Activated B cell treated with CpG ODN at 0.5 μM for 24 hours (primary cell): ENCODE measurements at places on chromosomes 4 and X. TPM values are rescaled to one million over a fixed set of nuclear protein-coding genes. Genes with fewer than 3 reads are reported as not detected.

DNA sequence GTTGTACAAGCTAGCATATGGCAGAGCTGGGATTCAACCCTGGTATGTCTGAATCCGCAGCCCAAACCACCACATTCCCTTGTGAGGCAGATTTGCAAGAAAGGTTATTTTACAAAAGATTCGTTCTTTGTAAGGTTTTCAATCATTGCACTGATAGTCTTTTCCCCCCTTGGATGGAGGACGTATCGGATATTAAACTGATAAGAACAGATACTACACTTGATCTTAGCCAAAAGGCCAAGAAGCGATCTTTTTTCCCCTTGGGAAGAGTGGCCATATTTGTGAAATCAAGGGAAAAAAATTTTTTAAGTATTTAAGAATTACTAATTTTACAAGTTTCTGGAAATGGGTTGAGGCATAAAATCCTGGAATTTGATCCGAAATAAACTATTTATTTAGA, 34.4 kb upstream of the MSMO1 start:
- H3K36me3 ChIP-seq, result peaks cover 24% of the 10 kb centered on the region
- H3K4me1 ChIP-seq, result peaks cover 44% of the 10 kb centered on the region
- H3K27ac ChIP-seq, result no peak overlapping the region
- H3K4me3 ChIP-seq, result no peak overlapping the region
- no peaks in the 10 kb centered on the region for H3K27me3 ChIP-seq

DNA sequence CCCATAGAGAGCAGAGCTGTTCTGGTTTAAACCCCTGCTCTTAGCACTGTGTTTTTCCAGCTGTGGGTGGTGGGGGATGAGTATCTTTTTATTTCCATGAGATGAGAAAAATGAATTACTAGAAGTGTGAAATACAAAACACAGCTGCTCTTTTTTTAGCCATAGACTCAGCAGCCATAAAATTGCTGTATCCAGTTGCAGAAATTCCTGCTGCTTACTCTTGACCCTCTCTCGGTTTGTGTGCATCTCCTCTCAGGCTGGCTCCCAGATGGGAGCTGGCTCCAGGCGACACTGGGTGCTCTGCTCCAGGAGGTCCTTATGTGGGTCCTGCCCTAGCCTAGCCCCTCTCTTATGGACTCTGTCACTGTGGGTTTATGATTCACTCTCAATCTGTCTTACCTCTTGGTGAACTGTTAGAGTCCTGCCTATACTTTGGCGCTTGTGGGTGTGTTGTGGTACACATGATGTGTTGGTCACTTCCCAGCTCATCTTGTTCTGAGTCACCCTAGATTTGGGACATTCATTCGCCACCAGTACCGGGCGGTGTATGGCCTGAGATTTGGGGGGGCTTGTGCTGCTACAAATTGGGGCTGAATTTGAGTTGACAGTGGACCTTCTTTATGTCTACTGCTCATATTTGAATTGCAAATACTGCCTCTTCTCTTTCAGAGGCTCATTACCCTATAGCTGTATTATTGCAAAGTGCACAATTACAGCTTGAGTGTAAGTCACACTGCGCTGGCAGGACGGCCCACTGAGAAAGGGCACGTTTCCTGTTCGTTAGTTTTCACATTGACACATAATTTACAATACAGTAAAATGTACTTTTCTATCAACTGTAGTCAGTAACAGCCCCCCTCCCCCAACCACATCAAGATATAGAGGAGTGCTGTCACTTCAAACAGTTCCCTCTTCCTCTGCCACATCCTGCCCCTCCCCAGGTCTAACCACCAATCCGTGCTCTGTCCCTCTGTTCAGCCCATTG, 46.9 kb upstream of the MSANTD1 start:
- peaks cover 22% of the 10 kb centered on the region for H3K4me1 ChIP-seq
- H3K27ac ChIP-seq, result peak overlapping the region; percentile 57
- DNase-seq, result no peak
- H3K27me3 ChIP-seq, result no peaks in the 10 kb centered on the region
- peaks cover 80% of the 10 kb centered on the region for H3K36me3 ChIP-seq

DNA sequence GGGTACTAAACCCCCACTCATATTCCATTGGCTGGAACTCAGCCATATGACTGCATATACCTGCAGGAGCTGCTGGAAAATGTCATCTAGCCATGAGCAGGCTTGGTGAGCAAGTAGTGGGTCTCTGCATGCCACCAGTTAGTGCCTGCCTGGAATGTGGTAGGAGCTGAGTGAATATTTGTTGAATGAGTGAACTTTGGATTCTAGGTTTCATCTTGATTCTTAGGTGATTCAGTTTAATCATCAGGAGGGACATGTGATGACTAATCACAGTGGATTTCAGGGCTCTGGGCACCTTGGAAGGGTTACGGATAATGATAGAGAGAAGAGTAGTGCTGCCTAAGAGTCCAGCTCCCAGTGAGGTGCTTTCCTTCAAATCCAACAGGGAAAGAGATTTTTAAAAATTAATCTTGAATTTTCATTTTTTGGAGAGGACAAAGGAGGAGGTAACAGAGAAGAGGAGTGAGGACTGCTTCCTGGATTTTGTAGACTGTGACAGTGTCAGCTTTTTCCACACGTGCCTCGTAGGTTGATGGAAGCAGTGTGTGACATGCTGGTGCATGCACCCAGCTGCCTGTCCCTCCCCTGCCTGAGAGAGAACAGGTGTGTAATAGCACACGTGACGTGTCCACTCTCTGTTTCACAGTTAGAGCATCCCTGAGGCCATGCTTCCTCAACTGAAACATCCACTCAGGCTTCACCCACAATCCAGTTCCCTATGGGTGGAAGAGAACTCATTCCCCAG, 30.4 kb downstream of the NHS start:
- DNase-seq, result no peak
- no peaks in the 10 kb centered on the region for H3K36me3 ChIP-seq
- H3K27me3 ChIP-seq, result no peaks in the 10 kb centered on the region
- H3K4me1 ChIP-seq, result no peaks in the 10 kb centered on the region
- no peak overlapping the region for H3K4me3 ChIP-seq

The HMX1 gene
- total RNA-seq, result not detected in 2 replicates

The SOWAHB gene
- not detected in 2 replicates for total RNA-seq

The GLRA3 gene
- 0.12 and 0.22 TPM in 2 replicates for total RNA-seq

The NUDT11 gene
- total RNA-seq, result 0.29 TPM in 1 of 2 replicates, not detected in the other
